ENCODE measurements at places on chromosomes 4 and X.
A peak's percentile ranks its signal among the peaks of the same experiment; 100 is the strongest.

DNA sequence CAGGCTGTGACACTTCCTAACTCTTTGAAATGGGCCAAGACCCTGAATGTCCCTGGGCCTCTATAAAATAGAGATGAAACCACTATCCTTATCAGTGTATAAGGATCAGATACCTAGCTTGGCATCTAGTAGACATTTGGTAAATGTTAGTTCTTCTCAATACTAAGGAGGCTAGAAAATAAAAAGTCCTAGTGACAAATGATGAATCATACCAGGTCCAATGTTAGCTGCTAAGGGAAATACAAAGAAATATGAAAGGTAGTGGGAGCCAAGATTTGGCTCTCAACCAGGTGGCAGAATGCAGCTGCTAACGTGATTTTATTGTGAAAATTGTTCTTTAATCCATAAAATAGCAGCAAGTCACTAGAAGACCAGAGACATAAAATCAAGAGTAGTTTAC is 19.8 kb upstream of the PPARGC1A start:
- DNase-seq: no peak

- no peak for DNase-seq
Observed at GRCh38 chr4:45172636-45173035, 446.3 kb upstream of the GNPDA2 start.

GRCh38 chr4:29553846-29554245 is 1166.3 kb upstream of the PCDH7 start:
- DNase-seq: no peak

GRCh38 chrX:66863721-66864120 is 224.8 kb upstream of the EDA2R start:
- no peak for DNase-seq

DNA sequence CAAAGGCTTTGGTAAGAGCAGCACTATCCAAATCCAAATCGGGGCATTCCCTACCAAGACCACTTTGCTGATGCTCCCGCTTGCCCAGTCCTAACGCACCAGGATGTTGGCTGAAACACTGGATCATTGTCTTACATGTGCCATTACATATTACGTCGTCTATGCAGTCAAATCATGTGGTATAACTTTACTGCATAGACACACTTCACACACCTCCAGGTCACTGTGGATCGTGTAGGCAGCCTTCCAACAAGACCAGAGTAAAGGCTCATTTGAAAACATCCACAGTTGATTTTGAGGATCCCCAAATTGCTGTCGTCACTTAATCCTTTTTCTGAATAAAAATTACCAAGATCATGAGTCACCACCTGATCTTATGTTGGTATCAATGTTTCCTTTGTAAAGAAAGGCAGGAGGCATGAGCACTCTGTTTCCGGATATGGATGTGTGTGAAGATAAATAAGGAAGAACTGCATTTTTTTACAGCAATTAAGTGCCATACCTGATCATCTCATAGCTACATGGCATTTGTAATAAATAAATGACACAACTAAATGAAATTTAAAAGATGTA is 18.5 kb downstream of the TENM3 start:
- no peak for DNase-seq

DNA sequence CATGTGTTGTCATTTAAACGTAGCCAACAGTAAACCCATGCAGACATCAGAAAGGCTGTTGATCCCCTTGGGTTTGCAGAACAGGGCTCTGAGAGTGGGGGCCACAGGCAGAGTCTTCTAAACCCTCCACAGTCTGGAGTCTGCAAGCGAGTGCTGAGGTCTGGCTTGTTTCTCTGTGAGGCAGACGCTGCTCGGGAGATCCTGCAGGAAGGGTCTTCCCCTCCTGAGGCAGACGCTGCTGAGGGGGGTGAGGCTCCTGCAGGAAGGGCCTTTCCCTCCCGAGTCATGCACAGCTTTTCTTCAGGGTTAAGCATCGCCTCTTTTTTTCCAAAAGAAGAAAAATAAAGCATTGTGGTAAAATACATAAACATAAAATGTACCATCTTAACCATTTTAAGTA is 17.1 kb upstream of the PDE6B start:
- DNase-seq: no peak

- no peak for DNase-seq
Observed at GRCh38 chrX:132127743-132128142, at the start of gene FRMD7. Gene FRMD7 (minus strand): TSS chrX:132128020. CDS start chrX:132127844, 176 bp downstream.

GRCh38 chr4:9703391-9703790 is 78.0 kb upstream of the DRD5 start:
- DNase-seq: peak; percentile 64

DNA sequence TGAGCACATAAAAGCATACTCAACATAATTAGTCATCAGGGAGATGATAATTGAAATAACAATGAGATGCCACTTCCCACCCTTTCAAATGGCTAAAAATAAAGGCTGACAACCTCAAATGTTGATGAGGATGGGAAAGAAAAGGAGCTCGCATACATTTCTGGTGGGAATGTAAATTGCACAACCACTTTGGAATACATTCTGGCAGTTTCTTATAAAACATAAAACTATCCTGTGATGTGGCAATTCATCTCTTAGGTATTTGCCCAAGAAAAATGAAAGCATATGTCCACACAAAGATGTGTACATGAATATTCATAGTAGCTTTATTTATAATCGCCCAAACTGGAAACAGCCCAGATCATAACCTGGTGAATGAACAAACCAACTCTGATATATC is 687 bp upstream of the ZNF275 start:
- no peak for DNase-seq
